ENCODE measurements at places on chromosomes 5 and 9.

GRCh38 chr9:73906671-73907070 lies 590.5 kb upstream of the RORB start:
- DNase-seq, result no peak

DNA sequence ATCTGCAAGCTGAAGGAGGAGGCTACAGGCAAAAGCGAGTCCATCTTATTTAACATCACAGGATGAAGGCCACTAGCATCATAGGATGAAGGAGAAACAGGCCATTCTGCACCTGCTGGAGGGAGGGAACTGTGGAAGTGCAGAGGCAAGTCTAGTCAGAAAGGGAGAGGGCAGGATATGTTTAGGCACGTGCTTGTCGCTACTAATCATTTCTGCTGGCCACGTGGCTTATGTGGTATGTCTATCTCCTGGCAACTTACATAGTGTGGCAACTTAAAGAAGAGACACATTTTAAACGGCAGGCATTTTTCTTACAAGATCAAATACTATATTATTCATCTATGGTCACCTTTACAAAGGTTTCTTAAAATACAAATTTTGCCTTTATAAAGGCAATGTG lies 74.0 kb downstream of the GNAQ start:
- DNase-seq, result no peak

DNA sequence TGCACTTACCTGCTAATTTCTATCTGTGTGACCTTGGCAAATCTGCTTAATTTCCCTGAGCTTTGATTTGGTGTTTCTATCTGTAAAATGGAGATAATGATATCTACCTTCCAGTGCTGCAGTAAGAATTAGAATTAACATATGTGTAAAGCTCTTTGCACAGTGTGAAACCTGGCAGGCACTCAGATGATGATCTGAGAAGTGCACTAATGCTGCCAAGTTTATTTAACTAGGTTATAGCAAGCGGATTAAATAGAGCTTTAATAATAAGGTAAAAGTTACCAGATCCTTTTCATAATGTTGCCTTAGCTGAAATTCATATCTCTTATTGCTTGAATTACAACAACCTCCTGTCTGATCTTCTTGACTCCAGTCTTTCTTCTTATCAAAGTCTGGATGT lies 315.3 kb upstream of the CD180 start:
- no peak for DNase-seq

DNA sequence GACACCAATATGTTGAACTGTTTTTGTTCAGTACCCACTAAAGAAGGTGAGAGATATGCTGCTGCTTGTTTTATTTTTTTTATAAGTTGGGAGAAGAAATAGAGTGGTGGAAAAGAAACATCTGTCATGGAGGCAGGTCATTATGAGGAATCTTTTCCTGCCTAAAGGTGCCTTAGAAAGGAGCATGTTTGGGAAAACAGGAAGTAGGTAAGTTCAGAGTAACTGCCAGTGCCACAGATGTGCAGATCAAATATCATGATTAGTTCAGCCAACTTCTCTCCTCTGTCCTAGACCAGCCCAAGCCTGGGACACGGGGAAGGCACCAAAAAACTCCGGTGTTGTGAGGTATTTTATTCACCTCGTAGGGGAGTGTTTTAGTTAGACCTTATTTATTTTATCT lies 144.2 kb downstream of the MAN2A1 start:
- no peak for DNase-seq

DNA sequence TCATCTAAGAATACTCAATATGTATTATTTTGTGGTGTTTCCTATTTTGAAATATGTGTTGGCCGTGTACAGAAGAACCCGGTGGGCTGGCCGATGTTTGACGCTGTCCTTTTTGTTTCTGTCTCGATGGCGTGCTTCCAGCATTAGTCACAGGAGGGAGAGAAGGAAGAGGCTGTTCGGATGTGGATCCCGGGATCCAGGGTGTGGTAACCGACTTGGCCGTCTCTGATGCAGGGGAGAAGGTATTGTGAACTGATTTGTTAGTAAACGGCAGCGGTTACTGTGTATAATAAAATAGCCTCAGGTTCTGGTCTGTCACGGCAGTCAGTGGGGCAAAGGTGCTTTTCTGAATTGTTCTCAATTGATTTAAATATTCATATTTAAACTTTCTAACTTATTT lies 275.0 kb downstream of the ARHGEF28 start:
- no peak for DNase-seq

DNA sequence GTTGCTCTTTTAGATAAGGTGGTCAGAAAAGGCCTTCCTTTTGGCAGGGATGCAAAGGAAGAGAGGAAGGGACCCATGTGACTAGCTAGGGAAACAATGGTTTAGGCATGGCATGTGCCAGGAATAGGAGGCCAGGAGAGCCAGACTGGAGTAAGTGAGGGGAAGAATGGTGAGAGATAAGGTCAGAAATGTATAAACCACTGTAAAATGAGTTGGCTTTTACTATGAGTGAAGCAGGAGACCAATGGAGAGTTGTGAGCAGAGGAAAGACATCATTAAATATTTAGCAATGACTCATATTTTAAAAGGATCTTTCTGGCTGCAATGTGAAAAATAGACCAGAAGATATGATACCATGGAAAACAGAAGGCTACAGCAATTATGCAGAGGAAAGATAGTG lies 50.9 kb downstream of the AP3B1 start:
- DNase-seq, result no peak

GRCh38 chr9:10875752-10876151 lies 262.9 kb upstream of the PTPRD start:
- no peak for DNase-seq

- no peak for DNase-seq
Measured at GRCh38 chr5:152086668-152087067, 162.0 kb upstream of the GLRA1 start.

DNA sequence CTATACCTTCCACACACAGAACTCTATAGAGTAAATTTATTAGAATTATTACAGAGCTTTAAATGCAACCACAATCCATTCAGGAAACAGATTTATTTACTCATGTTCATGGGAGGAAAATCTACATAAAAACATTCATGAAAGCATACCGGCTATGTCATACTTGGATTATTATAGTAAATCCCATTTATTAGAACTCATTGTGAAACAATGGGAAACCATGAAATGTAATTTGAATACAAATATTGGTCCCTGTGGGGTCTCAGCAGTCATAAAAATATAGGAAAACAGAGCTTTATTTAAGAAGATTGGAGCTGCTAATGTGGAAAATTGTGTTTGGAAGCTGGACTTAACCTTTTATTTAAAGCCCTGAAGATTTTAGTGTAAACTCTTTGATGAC lies 80.7 kb downstream of the HAPLN1 start:
- DNase-seq, result no peak

DNA sequence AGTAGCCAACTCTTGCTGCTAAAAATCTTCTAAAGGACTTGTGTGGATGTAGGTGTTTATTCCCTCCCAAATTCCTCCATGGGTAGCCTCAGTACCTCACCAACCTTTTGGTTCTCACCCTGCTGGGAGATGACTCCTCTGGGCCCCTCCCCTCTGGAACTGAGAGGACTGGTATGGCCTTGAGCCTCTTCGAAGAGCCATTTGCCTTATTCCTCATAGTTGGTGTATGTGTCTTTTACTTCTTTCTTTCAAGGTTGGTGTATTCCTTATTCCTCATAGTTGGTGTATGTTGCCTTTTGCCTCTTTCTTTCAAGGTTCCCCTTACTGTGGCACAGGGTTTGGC lies 48.3 kb downstream of the GNAQ start:
- no peak for DNase-seq

DNA sequence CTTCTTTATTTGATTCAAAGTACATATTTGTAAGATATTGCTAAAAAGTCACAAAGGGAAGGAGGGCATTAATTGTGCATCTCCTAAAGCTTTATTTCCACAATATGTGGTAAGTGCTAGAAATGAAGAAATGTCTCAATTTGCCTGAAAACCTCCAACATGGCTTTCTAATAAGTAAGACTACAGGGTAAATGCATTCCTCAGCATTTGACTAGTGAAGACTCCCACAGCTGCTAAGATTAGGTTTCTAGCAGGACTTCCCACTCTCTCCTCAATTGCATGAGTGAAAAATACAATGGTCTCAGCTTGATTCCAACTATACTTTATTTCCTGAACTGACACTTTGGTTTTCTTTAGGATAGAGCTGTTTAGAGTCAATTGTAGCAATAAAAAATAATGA lies 162.1 kb downstream of the ELAVL2 start:
- no peak for DNase-seq

DNA sequence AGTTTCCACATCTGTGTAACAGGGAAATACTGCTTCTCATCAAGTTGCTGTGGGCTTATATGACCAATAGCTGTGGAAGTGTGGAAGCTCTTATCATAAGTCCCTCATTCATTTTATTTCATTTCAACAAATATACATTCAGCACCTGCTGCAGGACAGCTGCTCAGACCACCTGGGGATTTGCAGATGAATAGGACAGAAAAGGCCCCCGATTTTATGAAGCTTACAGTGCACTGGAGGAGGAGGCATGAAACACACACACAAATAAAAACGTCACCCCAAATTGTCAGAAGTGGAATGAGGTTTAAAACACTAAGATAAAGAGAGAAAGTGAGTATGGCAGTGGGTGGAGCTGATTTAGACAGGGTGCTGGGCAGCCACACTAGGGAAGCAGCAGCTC lies 107.2 kb downstream of the DRD1 start:
- DNase-seq, result no peak

DNA sequence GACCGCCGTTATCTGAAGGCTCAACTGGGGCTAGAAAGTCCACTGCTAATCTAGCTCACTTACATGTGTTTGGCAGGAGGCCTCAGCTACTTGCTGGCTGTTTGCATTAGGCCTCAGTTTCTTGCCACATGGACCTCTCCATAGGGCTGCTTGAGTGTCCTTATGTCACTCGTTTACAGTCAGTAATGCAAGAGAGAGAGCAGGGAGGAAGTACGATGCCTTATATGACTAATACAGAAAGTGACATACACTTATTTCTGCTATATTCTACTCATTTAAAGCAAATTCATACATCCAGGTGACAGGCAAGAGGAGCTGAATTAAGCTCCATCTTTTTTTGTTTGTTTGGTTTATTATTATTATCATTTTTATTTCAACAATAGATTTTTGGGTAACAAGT lies 179.6 kb downstream of the LURAP1L start:
- no peak for DNase-seq

GRCh38 chr5:151682751-151683331 lies 3.9 kb downstream of the SPARC start:
- DNase-seq, result no peak

DNA sequence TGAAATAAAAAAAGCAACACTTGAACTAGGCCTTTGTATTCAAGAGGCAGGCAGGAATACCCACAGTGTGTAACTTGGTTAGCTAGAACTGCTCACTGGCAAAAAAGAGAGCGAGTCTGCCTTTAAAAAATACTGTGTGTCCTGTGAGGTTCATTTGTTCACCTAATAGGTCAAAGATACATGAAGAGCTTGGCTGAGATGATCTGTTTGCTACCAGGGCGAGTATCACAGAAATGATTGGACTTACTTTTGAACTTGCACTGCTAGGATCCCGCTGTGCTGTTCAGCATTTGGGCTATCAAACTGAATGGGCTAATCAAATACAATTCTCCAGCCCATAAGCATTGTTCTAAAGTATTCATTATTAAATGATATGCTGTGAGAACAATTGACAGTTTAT lies 229.1 kb downstream of the NFIB start:
- DNase-seq, result no peak

- no peak for DNase-seq
Measured at GRCh38 chr5:73119451-73120157, 771 bp upstream of the TMEM171 start.

DNA sequence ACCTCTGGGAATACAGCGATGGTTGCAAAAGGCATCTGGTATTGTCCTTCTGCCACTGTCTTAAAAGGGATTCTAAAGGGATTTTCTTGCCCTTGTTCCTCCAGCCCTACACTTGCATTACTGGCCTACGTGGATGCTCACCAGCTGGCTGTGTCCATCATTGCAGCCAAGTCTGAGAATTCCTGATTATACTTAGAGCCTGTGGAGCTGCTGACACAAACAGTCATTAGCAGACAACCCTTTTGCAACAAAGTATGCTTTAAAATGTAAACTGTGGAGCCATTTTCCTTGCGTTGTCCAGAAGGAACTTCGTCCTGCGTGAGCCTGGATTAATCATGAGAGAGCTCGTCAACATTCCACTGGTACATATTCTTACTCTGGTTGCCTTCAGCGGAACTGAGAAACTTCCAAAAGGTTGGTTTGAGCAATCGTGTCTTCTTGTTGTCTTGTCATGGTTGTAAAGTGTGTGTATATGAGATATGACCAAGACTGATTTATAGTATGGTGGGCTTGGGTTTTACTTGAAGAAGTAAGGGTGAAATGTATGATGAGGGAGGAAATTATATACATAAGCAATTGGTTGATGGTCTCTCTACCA lies at the start of gene MUSK:
Gene MUSK, plus strand, starts transcription at position 222 of the 598 bp plus-strand sequence. Its CDS starts 114 bp downstream, at position 336.
- no peak for DNase-seq

DNA sequence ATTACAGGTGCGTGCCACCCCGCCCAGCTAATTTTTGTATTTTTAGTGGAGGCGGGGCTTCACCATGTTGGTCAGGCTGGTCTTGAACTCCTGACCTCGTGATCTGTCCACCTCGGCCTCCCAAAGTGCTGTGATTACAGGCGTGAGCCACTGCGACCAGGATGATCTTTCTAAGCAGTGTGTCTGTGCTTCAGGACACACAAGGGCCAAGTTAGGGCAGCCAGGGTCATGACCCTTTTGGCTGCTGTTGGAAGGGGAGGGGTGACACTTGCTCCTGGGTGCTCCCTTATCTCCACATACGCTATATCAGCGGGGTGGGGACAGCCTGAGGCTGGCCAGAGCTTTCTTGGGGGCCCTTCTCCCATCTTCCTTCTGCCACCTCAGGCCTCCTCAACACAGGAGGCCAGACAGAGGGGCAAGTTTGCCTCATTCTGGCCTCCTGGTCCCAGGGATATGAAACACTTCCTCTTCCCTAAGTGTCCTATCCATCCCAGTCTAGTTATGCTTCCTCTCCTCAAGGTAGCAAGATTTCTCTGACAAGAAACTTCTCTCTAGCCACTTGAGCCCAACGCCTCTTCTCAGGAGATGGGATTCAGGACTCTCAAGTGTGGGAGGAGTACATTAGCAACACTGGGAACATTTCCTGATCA lies 1.9 kb upstream of the ZNF79 start:
- DNase-seq, result no peak

DNA sequence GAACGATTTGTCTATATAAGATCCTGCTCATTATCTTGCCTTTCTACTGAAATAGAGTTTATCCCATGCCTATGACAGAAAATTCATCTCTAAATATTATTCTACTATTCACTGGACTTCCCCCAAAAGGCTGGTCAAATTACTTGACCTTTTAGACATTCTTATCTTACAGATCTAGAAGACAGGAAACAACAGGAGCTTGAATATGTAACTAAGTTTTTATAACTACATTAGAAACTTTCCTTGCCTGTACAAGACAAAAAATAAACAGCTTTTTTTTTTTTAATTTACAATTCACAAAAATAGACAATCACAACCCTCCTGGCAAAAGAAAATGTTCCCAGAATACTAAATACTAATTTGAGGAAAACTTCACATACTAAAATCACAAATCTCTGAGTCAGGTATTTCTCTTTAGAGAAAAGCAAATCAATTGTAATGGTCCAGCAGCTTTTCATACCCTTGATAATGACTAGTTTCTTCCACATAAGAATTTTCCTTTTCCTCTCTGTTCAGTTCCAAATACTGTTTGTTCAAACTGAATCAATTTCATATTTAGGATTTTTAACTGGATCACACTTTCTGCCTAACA lies 68.6 kb downstream of the MLLT3 start:
- no peak for DNase-seq
